Fibroblast of the aortic adventitia (primary cell): ENCODE measurements at places on chromosomes 2 and 18.

- DNase-seq: peak; percentile 54
Observed at GRCh38 chr2:42810971-42811811, 18.8 kb upstream of the HAAO start.

GRCh38 chr2:70403267-70404053 lies 101.6 kb upstream of the FAM136A start:
- DNase-seq: no peak

DNA sequence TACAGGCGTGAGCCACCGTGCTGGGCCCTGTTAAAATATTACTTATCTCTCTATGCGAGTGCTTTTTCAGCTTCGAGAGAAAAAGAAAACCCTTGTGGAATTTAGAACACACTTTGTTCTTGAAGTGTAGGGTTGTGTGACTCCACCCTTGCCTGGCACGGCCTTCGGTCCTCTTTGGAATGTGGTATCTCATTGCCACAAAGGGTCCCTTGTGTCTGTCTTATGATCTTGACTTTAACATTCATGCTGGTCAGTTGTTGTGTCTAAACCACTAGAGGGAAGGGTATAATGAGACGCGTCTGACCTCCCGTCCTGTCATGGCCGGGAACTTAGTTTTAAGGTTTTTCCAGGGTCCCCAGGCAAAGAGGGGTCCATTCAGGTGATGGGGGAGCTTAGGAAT lies 246.4 kb downstream of the VAPA start:
- DNase-seq: no peak

GRCh38 chr2:4675295-4675694 lies 971.9 kb downstream of the DCDC2C start:
- no peak for DNase-seq

DNA sequence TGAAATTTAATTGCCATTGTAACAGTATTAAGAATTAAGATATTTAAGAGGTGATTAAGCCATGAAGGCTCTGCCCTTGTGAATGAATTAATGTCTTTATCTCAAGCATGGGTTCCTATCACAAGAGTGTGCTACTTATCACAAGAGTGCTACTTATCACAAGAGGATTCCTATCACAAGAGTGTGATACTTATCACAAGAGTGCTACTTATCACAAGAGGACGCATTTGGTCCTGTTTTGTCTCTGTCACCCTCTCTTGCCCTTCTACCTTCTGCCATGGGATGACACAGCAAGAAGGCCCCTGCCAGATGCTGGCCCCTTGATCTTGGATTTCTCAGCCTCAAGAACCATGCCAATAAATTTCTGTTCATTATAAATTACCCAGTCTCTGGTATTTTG lies 13.2 kb upstream of the COL5A2 start:
- DNase-seq: no peak

GRCh38 chr2:43152741-43153647 lies 73.4 kb downstream of the ZFP36L2 start:
- no peak for DNase-seq

DNA sequence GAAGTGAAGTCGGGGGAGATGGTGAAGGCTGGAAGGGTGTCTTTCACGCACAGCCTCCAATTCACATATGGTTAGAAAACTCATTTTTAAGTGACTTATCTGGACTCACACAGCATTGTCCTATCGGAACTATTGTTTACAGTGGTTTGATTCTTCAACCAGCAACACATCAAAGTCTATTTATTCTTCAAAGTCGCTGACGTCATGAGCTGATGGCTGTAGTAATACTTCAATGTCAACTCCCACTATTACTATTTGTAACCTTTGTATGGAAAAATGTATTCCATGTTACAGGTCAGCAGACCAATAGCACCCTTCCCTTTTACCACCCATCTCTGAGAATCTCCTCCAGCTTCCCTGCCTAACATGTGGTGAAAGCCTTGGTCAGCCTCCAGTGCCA lies 47.8 kb upstream of the TMEM163 start:
- no peak for DNase-seq

GRCh38 chr2:41966431-41966893 lies 81.4 kb upstream of the PKDCC start:
- DNase-seq: peak; percentile 98

DNA sequence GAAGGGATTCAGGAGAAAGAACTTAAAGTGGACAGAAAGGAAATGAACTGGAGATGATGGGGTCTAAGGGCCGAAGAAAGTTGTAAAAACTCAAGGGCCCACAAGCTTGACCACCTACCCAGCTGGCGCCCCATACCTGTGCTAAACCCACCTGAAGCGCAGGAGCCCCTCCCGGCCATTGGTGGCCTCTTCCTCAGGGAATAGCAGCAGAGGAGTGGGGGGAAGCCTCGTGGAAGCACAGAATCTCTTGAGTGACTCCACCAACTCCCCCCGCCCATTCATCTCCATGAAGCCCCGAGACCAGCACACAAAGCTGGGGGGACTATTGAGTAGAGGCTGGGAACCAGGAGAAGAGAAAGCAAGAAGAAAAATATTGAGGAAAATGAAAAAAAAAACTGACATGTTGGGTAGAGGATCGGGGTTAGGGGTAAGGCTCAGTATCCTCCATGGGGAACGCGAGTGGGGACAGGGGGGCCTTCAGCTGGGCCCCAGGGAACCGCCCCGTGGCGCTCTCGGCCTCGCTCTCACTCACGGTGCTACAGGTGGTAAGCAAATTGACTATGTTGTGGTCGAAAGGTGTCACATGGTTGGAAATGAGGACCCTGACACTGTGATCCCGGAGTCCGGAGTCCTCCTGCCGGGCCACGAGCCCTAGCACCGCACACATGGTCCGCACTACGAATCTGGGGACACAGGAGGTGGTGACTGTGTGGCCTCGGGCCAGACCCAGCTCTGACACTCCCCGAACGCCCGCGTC lies 728 bp downstream of the AUP1 start:
- DNase-seq: no peak

DNA sequence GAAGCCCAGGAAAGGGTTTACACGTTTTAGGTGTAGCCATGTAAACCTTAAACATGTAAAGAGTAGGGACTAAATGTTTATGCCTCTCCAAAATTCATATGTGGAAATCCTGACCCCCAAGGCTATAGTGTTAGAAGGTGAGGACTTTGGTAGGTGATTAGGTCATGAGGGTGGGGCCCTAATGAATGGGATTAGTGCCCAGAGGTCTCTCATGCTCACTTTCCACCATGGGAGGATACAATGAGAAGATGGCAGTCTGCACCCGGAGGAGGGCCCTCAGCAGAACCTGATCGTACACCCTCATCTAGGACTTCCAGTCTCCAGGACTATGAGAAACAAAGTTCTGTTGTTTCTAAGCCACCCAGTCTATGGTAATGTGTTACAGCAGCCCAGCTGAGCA lies 119.6 kb downstream of the TMEM163 start:
- DNase-seq: no peak

DNA sequence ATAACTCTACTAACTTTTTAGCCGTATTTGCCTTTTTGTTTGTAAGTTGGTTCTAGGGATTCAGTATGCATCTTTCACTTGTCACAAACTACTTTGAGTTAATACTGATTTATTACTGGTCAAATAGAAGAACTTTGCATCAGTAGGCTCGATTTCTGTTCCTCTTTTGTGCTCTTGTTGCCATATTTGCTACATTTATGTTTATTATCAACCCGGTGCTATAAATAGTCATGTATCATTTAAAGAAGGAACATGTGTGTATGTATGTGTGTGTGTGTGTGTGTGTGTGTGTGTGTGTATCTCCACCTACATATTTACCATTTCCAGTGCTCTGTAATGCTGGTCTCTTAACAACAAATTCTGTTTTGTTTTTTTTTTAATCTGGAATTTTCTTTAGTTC lies 79.6 kb upstream of the B3GNT7 start:
- no peak for DNase-seq

DNA sequence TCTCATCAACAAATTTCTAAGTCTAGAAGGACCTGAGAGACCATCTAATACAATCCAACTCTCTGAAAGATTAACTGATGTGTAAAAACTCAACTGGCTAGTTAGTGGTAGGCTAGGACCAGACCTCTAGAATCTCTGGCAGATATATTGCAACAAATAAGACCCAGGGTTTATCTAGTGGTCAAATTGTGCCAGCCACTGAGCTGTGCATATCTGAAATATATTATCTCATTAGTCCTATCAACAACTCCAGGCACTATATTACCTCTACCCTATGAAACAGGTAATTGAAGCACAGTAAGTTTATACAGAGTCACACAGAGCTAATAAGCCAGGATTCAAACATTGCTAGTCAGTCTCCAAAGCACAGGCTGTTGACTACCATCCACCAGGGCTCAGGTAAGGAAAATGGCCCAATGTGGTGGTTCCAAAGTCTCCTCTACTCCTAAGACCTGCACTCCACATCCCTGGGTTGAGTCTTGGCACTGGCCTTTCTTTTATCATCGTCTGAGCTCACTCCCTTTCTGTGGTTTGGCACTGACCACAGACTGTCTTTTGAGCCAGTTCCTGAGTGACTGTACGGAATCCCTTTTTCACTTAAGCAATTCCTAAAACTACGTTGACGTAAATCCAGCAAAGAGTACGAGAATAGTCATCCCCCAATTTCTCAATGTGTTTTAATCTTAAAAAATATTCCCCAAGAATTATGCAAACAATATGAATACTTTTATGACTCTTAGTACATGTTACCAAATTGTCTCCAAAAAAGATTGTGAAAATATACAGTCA lies 11.9 kb upstream of the PID1 start:
- DNase-seq: peak; percentile 99

GRCh38 chr18:69217196-69218000 lies 183.3 kb upstream of the DOK6 start:
- no peak for DNase-seq

GRCh38 chr18:28045176-28045810 lies 131.6 kb downstream of the CDH2 start:
- DNase-seq: peak; percentile 55

- DNase-seq: no peak
Observed at GRCh38 chr18:45654677-45655076, 39.4 kb downstream of the SLC14A2 start.

- peak; percentile 97 for DNase-seq
Observed at GRCh38 chr2:9897331-9897737, 54.1 kb downstream of the TAF1B start.

DNA sequence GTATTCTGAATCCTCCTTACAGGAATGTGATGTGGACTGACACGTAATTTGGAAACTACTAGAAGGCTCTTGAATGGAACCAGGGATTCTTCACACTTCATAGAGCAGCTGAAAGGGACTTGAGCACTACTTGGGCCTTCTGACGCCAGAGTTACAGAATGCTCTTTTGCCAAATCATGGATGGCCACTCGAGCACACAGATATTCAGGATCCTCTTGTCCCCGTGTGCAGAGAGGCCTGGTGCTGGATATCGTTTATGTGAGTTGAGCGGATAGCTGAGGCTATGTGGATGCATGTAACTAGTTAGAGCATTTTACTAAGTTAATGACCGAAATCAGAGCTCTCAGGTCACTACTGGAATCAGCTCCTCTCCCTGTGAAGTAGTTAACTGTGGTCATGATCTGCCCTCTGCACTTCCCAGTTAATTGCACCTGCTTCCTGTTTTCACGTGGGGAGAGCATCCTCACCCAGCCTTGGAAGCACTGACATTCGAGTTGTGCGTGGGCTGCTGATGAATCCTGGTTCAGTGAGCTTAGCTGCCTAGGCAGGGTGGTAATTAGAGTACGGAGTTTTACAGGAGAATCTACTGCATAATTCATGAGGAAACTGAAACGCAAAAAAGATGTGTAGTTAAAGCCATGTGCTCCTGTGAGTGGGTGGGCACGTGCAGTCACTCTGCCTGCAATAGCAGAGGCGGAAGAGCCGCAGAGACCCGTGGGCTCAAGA lies 5.2 kb upstream of the TPO start:
- no peak for DNase-seq

DNA sequence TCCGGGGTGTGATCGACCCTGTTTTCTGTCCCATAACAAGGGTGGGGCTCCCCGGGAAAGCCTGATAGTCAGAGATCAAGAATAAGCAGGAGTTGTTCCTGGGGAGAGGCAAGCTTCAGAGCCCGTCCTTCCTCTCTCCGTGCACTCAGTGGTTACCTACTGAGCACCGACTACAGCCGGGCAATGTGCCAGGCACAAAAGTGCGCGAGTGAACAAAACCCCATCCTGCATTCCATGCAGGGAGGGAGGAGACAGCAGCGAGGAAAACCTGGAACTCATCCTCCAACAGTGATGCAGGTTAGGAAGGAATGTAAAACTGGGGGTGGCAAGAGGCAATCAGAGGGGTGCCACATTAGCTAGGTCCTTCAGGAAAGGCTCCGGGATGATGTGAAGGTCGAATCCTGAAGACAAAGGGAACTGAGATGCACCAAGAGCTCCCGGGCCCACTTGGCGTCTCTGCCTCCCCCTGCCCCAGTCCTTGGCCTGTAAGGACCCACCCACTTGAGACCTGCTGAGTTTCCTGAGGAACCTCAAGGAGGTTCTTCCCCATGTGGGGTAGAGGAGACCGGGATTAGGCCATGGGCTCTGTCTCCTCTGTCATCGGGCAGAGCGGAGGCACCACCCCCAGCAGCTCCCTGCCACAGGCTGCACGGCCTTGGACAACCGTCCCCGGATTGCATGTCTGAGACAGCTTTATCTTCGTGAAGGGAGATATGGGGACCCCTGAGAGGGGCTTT lies 198.2 kb downstream of the NDUFA10 start:
- DNase-seq: no peak

DNA sequence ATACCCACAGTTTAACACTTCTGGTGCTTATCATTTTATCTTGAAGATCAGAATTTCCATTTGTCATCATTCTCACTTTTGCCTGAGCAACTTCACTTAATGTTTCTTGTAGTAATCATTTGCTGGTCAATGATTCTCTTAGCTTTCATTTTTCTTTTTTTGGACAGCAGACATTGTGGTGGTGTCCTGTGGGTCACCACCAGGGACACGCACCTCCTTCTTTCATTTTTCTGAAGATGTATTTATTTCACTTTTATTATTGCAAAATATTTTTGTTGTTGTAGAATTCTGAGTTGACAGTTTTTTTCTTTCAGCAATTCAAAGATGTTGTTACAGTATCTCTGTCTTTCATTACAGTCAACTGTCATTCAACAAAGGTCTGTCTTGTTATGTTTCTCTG lies 84.3 kb downstream of the FAM168B start:
- no peak for DNase-seq

- no peak for DNase-seq
Observed at GRCh38 chr2:133855526-133855925, 287.3 kb upstream of the NCKAP5 start.

DNA sequence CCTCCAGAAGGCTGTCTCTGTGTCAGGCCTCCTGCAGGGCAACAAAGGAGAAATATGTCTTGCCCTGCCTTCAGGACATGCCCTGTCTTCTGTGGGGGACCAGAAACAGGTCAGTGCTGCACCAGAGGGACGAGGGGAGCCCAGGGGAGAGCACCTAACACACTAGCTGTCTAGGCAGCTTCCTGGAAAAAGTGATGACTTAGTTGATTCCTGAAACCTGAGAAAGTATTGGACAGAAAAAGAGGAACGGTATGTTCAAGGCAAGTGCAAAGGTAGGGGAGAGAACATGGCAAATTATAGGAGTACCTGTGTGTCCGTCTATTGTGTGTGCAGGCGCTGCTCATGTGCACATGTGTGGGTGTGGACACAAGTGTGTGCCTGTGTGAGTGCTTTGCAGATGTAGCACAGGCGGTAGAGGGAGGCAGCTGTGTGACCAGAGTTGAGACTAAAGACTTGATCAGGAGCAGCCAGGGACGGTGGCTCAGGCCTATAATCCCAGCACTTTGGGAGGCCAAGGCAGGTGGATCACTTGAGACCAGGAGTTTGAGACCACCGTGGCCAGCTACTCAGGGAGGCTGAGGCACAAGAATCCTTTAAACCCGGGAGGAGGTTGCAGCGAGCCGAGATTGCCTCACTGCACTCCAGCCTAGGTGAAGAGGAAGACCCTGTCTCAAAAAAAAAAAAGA lies 119.5 kb downstream of the GYPC start:
- no peak for DNase-seq

GRCh38 chr2:221958224-221958623 lies 340.6 kb downstream of the PAX3 start:
- peak; percentile 4 for DNase-seq

- no peak for DNase-seq
Observed at GRCh38 chr18:73976433-73976832, 171.2 kb downstream of the FBXO15 start.
